ENCODE measurements at places on chromosomes 5 and 9. TPM values are rescaled to one million over a fixed set of nuclear protein-coding genes. Genes with fewer than 3 reads are reported as not detected.
A peak's percentile ranks its signal among the peaks of the same experiment; 100 is the strongest.

GRCh38 chr5:65329266-65329665, 152.5 kb downstream of the ADAMTS6 start:
- no peak for DNase-seq
- H3K36me3 ChIP-seq: no peaks in the 10 kb centered on the region
- no peak overlapping the region for H3K4me3 ChIP-seq
- no peaks in the 10 kb centered on the region for H3K4me1 ChIP-seq

GRCh38 chr5:115542086-115542485, 2.5 kb downstream of the FEM1C start:
- H3K36me3 ChIP-seq: no peaks in the 10 kb centered on the region
- no peaks in the 10 kb centered on the region for H3K27me3 ChIP-seq
- H3K27ac ChIP-seq: no peak overlapping the region
- peaks cover 16% of the 10 kb centered on the region for H3K4me1 ChIP-seq

DNA sequence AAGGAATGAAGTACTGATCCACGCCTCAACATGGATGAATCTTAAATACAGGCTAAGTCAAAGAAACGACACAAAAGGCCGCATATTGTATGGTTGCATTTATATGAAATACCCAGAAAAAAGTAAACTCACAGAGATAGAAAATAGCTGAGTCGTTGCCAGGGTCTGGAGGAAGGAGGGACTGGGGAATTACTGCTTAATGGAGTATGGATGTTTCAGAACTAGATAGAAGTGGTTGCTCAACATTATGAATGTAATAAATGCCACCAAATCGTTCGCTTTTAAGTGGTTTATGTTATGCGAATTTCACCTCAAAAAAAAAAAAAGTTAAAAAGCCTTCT, 784 bp upstream of the MSANTD3 start:
- no peaks in the 10 kb centered on the region for H3K27me3 ChIP-seq
- peaks cover 8% of the 10 kb centered on the region for H3K4me1 ChIP-seq
- H3K4me3 ChIP-seq: peak overlapping the region; percentile 87

- no peak overlapping the region for H3K27ac ChIP-seq
- H3K4me3 ChIP-seq: peak overlapping the region; percentile 3
- no peaks in the 10 kb centered on the region for H3K27me3 ChIP-seq
- no peaks in the 10 kb centered on the region for H3K4me1 ChIP-seq
Observed at GRCh38 chr9:89464300-89464901, 33.5 kb downstream of the SEMA4D start.

DNA sequence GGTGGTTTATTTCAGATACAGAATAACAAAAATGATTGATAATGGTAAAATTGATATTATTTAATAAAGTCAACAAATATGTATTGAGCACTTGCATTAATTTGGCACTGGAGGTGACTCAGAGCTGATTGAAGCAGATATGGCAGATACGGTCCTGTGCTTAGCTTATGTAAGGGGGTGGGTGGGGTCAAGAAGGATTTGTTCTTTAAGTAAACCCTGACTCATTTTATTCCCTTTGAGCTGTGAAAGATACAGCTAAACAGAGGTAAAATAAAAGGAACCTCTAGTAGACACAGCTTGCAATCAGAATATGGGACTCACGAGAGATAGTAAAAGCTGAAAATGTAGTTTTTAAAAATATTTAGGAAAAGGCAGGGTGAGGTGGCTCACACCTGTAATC, 201.3 kb upstream of the CLINT1 start:
- no peaks in the 10 kb centered on the region for H3K4me1 ChIP-seq
- H3K27me3 ChIP-seq: peaks cover 5% of the 10 kb centered on the region
- no peak overlapping the region for H3K4me3 ChIP-seq
- DNase-seq: no peak
- H3K27ac ChIP-seq: no peak overlapping the region

The PCDHGA8 gene
- not detected for polyA plus RNA-seq

The DPYSL3 gene
- 11.6 TPM for polyA plus RNA-seq

The IPPK gene
- polyA plus RNA-seq: 5.4 TPM

- H3K4me1 ChIP-seq: no peaks in the 10 kb centered on the region
- H3K36me3 ChIP-seq: no peaks in the 10 kb centered on the region
- DNase-seq: peak; percentile 76
- no peak overlapping the region for H3K27ac ChIP-seq
- H3K27me3 ChIP-seq: no peaks in the 10 kb centered on the region
Observed at GRCh38 chr5:39283231-39283818, 64.0 kb upstream of the FYB1 start.

GRCh38 chr9:12640016-12640587, 53.1 kb upstream of the TYRP1 start:
- no peaks in the 10 kb centered on the region for H3K27me3 ChIP-seq
- no peaks in the 10 kb centered on the region for H3K4me1 ChIP-seq
- no peaks in the 10 kb centered on the region for H3K36me3 ChIP-seq

The NPM1 gene
- polyA plus RNA-seq: 1,717 TPM

DNA sequence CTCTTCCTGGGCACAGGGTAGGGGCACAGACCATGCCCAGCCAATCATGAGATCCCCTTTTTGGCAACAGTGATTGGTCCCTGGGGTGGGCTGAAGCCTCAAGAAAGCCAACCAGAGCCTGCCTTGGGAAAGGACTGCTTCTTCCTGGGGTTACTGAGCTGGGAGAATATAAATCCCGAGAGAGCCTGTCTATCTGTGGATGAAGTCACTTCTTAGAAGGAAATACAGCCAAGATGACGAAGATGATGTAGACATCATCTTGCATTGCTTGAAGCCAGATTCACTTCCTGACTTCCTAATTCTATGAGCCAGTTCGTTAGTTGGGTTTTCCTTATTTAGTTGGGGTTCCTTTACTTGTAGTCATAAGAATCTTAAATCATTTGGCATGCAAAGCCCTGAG, 50.1 kb upstream of the PWWP2A start:
- DNase-seq: no peak
- H3K36me3 ChIP-seq: no peaks in the 10 kb centered on the region
- H3K27ac ChIP-seq: no peak overlapping the region
- no peaks in the 10 kb centered on the region for H3K4me1 ChIP-seq
- H3K4me3 ChIP-seq: no peak overlapping the region
